ENCODE measurements at places on chromosomes 16 and 17.

GRCh38 chr16:89534252-89534756 lies 26.1 kb downstream of the SPG7 start:
- no peak for DNase-seq

- no peak for DNase-seq
Measured at GRCh38 chr17:10870336-10871050, 32.6 kb upstream of the PIRT start.

DNA sequence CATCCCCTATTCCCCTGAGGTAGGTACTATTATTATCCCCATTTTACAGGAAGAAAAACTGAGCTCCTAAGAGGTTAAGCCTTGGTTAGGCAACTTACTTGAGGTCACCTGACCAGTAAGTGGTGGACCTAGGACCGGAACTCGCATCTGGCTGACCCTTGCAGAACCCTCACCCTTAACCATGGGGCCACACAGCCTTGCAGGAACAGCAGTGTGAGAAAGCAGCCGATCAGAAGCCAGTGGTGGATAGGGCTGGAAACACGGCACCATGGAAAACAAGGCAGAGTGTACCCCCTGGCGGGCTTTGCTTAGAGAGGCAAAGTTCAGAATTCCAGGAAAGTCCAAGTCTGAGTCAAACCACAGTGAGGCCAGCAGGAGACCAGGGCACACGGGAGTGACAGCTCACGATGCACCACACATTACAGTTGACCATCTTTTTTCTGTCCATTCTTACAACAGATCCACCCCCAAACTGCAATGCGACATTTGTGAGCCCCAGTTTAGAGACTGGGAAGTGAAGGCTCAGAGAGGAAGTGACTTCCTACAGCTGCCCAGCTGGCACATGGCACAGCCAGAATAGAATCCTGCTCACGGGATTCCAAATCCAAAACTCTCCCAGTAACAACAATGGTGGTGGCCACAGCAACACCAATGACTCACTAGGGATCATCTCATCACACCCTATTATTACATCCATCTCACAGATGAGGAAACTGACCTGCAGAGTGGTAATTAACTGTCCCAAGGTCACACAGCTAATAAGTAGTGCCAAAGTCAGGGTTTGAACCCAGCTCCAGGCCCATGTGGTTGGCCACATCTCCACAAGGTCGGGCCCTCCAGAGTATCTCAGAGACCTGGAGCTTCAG lies 20.3 kb downstream of the KIFC3 start:
- DNase-seq = no peak

DNA sequence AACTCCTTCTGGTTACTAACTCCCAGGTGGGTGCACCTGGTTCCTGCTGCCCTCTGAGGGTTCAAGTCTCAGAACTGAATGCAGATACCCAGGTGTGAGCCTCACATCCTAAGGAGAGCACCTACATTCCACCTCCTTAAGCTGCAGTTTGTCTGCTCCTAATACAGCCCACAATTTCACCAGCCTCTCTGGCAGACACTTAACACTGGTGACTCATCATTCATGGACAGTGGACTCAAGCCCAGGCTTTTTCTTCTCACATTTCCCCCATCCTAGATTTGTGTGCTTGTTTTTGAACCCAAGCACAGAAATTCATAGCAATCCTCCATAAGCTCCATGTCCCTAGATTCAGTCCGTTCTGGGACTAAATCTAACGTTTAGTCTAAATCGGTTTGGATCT lies 7.0 kb upstream of the MAF start:
- DNase-seq = no peak

- DNase-seq = no peak
Measured at GRCh38 chr17:1753767-1754429, 8.0 kb upstream of the SERPINF1 start.

GRCh38 chr17:60525328-60525684 lies 736 bp downstream of the APPBP2 start:
- no peak for DNase-seq
